Activated CD4-positive, alpha-beta T cell treated with anti-CD3 and anti-CD28 coated beads, Interleukin-2, Interleukin-6, amounts not matched to agents 100 ng/mL and 50 ng/mL, durations not matched to agents 16 hours and 8 hours (primary cell): ENCODE measurements at places on chromosomes 11 and 22.

GRCh38 chr11:133072378-133072777, 459.9 kb downstream of the OPCML start:
- no peak for DNase-seq

GRCh38 chr22:30694640-30695350, at the start of gene OSBP2:
TSS of gene OSBP2 (plus strand) at chr22:30694874. CDS start at chr22:30694910, 36 bp downstream.
- peak; percentile 38 for DNase-seq

DNA sequence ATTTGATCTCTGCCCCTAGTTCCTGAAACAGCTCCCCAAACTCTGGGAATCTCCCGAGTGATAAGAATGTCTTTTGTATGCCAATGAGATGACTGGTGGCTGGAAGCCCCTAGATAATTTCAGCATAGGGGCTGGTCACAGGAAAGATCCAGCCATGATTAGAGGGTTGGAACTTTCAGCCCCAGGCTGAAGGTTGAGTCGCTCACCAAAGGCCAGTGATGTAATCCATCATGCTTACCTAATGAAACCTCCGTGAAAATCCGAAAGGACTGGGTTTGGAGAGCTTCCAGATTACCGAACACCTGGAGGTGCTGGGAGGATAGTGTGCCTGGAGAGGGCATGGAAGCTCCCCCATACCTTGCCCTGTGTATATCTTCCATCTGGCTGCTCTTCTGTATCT, 26.0 kb downstream of the LRRC32 start:
- no peak for DNase-seq

- DNase-seq: no peak
These were observed 788 bp downstream of the DRD4 start for GRCh38 chr11:637593-638521.

GRCh38 chr11:37861671-37862070, 1263.6 kb upstream of the RAG2 start:
- DNase-seq: no peak

DNA sequence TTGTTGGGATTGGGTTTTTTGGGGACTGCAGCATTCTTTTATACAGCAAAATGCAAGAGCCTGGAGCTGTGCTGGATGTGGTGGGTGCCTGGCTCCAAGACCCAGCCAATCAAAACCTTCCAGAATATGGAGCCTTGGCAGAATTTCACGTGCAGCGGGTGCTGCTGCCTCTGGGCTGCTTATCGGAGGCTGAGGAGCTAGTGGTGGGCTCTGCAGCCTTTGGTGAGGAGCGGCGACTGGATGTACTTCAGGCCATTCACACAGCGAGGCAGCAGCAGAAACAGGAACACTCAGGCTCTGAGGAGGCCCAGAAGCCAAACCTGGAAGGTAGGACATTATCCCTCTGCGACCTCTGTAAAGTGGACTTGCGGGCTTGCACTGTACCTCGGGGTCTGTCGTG, 5.6 kb downstream of the PEX26 start:
- DNase-seq: no peak

DNA sequence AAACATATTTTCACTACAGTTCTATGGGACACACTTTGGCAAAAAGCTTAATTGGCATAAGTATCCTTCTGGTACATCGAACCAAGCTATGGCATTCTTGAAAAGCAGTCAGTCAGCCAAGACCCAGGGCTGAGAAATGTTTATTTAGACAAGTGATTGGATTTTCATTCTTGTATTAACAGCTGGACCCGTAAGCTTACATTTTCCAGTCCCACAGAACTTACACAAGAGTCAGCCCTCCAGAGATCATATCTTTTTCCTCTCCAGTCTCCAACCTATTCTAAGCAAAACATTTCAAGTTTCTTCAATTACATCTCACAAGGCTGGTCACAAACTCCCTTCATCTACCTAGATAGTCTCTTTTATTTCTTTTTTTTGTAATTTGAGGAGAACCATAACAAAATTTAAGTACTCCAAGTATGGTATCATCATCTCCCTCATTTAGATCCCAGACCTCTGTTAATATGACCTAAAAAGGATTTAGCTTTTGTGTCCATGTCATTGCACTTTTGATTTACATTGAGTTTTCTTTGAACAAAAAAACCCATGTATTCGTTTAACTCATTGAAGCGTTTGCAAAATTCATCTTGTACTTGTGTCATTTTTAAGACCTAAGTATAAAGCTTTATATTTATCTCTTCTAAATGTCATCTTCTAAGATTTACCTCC, 67.9 kb upstream of the GRK3 start:
- no peak for DNase-seq

- peak; percentile 20 for DNase-seq
These were observed 121.8 kb downstream of the ETS1 start for GRCh38 chr11:128465531-128465930.

DNA sequence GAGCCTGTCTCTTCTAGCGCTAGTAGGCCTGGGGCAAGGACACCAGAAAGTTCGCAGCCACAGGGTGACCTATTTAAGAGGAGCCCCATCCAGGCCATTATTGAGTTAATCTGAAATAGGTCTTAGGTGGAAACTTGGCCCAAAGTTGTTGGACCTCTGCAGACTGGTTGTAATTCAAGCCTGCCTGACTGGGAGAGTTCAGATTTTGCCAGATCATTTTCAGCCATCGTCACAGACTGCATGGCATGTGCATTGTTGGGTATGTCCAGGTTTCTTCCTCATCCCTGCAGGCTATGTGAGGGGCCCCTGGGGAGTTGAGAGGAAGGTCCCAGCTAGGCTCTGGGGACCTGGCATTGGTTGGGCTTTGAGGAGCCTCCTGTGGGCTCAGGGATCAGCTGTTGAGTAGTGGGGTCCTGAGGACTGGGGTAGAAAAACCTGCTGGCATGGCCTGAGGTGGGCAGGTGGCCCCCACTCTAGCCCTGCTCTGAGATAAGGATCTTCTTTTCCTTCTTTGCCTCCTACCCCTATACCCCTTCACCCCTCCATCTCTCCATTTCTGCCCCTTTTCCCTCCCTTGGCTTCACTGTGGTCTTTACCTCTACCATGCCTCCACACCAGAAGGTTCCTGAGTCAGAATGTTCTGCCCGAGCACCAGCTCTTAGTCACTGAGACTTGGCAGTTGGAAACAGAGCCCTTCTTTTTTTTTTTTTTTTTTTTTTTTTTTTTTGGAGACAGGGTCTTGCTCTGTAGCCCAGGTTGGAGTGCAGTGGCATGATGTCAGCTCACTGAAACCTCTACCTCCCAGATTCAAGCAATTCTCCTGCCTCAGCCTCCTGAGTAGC, 112.7 kb downstream of the MORC2 start:
- no peak for DNase-seq
